ENCODE measurements at places on chromosomes 1 and 21.

- DNase-seq, result no peak
Observed at GRCh38 chr1:26327956-26328362, 10.2 kb downstream of the CD52 start.

DNA sequence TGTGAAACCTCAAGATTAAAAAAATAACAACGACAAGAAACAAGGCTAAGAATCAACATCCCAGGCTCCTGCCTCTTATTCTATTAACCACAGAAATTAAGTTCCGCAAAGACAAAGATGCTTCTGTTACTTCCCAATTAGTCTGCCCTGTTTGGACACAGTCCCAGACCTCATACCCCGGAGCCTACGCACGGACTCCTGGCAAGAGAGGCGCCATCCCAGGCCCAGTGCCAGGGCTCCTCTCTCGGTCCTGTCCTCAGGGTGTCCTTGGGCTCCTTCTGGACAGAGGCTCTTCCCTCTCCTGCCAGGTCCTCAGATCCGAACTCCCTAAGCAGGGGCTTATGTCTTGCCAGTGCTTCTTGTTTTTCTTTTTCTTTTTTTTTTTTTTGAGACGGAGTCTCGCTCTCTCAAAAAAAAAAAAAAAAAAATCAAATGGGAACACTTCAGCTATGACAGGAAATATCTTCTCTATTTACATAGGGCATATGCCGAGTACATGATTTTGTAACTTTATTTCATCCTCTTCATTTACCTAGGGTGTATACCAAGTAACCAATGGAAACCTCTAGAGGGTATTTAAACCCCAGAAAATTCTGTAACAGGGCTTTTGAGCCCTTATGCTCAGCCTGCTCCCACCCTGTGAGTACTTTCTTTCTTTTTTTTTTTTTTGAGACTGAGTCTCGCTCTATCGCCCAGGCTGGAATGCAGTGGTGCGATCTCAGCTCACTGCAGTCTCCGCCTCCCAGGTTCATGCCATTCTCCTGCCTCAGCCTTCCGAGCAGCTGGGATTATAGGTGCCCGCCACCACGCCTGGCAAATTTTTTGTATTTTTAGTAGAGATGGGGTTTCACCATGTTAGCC, 11.7 kb upstream of the ENO1 start:
- DNase-seq, result no peak

DNA sequence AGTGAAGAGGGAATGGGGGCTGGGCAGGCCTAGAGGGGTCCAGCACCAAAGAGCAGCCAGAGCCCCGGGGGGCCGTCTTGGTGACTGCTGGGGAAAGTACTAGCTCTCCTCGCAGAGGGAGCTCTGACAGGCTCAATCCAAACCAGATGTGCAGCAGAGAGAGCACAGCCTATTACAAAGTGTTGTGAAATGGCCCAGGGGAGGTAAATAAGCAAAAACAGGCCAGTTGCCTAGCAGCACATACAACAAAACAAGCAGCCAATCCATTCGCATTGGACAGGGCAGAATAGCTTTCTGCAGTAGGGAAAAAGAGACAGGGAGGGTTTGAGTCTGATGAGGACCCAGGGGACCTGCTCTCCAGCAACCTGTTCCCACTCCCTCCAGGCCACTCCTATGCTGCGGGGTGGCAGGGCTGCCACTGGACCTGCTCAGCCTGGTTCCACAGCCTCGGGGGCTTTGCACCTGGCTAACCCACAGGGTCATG, 239.6 kb upstream of the FGGY start:
- DNase-seq, result no peak

- no peak for DNase-seq
Observed at GRCh38 chr1:165355139-165355976, 1.2 kb downstream of the LMX1A start.

- DNase-seq, result no peak
Observed at GRCh38 chr1:214660900-214661299, 57.9 kb downstream of the CENPF start.

DNA sequence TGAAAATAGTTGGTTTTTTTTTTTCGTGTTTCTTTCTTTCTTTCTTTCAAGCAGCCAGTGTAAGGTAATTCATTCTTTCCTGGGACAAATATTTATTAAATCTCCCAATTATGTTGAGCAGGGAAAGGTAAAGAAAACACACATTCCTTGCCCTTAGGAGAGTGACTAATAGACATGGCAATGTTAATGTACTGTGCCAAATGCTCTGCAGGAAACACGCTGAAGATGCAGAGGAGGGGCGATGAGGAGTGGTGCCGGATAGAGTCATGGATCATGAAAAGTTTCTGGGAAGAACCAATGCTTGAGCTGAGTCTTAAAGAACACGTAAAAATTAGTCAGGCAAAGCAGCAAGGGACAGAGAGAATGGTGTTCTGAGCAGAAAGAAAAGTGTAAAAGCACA, 199.2 kb downstream of the DNM3 start:
- DNase-seq, result no peak

- DNase-seq, result peak; percentile 42
Observed at GRCh38 chr1:245153081-245153551, 1.7 kb upstream of the KIF26B start.

DNA sequence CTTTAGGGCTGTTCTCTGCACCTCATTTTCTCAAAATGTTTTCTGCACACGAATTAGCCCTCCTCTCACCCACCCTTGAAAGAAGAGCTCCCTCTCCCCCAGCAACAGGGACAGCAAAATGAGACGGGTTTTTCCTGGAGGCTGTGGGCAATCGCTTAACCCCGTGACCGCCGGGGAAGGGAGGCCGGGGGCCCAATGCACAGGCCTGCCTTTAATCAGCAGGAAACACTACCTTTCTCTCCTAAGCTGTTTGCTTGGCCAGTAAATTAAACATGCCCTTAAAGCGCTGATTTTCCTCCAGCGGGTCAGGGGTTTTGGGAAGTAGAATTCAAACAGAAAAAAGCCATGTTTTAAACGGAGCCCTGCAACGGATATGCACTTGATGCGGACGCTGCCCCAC, 114.4 kb downstream of the PRDM16 start:
- no peak for DNase-seq

DNA sequence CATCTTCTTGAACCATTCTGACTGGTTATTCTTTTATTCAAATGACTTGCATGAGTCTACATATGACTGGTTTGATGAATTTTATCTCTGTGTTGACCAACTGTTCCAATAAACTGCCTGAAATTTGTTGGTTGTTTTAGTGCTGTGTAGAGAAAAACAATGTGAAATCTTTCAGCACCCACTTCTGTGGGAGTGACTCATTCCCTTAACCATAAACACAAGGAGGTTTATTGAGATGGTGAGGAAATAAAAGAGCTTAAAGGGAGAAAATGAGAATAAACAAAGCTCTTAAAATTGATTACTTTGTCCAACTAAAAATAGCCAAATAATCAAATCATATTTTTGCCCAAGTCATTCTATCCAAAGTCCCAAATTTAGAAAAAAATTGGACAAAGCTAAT, 341.1 kb downstream of the TGFB2 start:
- no peak for DNase-seq

DNA sequence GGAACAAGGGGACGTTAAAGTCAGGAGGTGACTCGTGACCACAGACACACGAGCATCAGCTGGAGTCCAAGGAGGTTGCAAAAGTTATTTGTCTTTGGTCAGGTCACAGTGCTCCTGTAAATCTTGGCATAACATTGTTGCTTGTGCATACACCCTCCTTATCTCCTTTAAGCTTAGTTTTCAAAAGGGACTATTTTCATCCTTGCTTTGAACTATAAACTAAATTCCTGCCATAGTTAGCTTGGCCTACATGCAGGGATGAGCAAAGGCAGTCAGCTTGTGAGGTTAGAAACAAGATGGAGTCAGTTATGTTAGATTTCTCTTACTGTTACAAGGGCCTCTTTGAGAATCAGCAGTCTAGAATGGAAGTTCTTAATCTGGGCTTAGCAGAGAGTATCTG, 28.0 kb upstream of the FASLG start:
- no peak for DNase-seq

DNA sequence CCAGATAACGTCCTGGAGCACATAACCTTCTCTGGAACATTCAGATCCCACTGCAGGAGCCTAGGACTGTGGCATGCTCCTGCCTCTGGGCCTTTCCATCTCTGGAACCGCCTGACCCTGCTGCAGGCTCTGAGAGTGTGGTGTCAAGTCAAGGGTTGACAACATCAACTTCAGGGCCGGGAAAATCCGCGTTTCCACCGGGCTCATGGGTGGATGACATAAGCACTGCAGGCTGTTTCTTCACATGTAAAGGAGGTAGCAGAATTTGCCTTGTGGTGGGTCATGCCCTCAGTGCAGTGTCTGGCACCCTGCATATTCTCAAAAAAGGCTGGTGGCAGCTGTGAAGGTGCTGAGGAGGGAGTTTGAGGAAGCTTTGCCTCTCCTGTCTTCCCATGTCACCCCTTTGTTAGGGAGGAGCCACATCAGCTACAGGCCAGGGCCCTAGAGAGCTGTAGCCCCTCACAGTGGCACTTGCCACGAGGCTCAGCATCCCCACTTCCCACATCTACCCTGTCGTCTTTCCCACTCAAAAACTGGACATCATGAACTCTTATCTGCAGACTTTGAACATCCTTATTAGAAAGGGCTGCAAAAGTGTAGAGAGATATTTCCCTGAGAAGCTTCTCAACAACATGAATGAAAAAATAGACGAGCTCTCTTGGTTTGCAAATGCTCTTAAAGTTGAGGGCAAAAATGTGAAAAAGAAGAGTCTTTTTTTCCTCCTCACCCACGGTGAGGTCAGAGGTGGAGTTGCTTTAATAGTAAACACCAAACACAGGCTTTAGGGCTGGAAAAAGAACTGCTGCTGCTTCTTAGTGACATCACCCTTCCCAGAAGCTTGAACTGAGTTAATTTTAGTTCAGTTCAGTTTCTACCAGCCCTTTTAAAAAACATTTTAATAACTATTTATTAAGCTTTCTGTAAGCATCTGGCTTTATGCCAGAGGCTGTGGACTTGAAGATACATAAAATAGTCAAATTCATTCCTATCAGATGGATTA, 121.3 kb downstream of the HUNK start:
- DNase-seq, result no peak

- DNase-seq, result no peak
Observed at GRCh38 chr1:45373573-45373972, 33.3 kb upstream of the MUTYH start.

GRCh38 chr1:183301239-183301638, 115.2 kb downstream of the LAMC2 start:
- no peak for DNase-seq

DNA sequence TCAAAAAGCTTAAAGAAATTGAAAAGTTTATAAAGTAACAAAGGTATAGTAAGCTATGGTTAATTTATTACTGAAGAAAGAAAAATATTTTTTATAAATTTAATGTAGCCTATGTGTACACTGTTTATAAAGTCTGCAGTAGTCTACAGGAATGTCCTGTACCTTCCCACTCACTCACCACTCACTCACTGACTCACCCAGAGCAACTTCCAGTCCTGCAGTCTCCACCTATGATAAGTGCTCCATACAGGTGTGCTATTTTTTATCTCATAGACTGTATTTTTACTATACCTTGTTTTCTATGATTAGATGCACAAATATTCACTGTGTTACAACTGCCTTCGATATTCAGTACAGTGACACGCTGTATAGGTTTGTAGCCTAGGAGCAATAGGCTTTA, 106.6 kb downstream of the NR5A2 start:
- DNase-seq, result no peak

- no peak for DNase-seq
Observed at GRCh38 chr1:214935258-214935657, 147.3 kb upstream of the KCNK2 start.

DNA sequence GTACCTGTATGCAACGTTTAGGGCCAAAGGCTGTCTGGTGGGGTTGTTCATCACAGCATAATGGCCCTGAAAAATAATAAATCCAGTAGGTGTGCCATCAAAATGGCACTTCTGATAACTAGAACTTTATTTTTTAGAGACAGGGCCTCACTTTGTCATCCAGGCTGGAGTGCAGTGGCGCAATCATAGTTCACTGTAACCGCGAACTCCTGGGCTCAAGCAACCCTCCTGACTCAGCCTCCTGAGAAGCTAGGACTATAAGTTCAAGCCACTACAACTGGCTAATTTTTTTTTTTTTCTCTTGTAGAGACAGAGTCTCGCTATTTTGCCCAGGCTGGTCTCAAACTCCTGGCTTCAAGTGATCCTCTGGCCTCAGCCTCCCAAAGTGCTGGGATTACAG, 4.7 kb downstream of the SNAPIN start:
- DNase-seq, result no peak

- DNase-seq, result no peak
Observed at GRCh38 chr1:16924216-16924918, 2.6 kb downstream of the CROCC start.
